Osteocyte (in vitro differentiated cells): ENCODE measurements at places on chromosomes 5 and 9. TPM values are rescaled to one million over a fixed set of nuclear protein-coding genes. Genes with fewer than 3 reads are reported as not detected.

DNA sequence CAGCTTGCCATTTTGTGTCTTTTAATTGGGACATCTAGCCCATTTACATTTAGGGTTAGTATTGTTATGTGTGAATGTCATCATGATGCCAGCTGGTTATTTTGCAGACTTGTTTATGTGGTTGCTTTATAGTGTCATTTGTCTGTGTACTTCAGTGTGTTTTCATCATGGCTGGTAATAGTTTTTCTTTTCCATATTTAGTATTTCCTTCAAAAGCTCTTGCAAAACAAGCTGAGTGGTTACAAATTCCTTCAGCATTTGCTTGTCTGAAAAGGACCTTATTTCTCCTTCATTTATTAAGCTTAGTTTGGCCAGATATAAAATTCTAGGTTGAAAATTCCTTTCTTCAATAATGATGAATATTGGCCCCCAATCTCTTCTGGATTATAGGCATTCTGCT, 28.5 kb upstream of the TNFSF15 start:
- no peak overlapping the region for H3K4me3 ChIP-seq
- H3K27me3 ChIP-seq: no peaks in the 10 kb centered on the region
- peaks cover 6% of the 10 kb centered on the region for H3K36me3 ChIP-seq
- H3K4me1 ChIP-seq: peaks cover 3% of the 10 kb centered on the region
- DNase-seq: no peak

DNA sequence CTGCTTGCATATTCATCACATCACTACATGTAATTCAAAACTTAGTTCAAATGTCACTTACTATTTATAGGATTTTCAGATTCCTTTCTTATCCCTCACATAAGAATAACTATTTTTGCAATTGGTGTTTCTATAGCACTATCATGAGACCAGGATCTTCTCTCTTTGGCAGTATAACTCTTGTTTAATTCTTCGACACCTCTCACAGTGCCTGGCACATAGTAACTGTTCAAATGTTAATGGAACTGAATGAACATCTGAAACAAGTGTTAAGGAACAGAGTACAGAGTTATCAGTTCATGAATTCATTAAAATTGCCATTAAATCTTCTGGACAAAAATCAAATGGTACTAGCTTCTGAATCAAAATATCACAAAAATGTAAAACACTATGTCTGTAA, 40.0 kb downstream of the FBXL17 start:
- H3K4me3 ChIP-seq: no peak overlapping the region
- peaks cover 2% of the 10 kb centered on the region for H3K36me3 ChIP-seq
- peaks cover 4% of the 10 kb centered on the region for H3K4me1 ChIP-seq
- H3K27ac ChIP-seq: no peak overlapping the region
- no peak for DNase-seq
- no peaks in the 10 kb centered on the region for H3K27me3 ChIP-seq

DNA sequence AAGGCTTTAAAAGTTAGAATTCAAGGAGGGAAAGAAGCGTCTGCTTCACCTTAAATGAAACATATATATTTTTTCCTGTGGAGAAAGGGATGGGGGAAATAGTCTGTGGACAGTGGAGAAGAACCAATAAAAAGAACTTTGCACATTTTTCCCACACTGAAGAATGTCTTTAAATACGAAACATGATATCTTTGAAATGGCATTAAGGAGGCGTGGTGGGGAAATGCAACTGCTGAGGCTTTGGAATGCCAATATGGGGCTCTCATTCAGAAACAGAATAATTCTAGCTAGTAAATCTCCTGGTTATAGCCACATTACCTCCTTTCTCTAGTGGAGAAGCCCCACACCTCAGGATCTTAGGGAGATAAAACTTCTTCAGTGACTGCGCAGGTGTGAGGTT, 46.8 kb downstream of the TNC start:
- H3K4me3 ChIP-seq: no peak overlapping the region
- H3K27me3 ChIP-seq: no peaks in the 10 kb centered on the region

Gene CCNH
- 31.1 and 32.6 TPM in 2 replicates for total RNA-seq

Gene STKLD1
- 3.5 and 5.1 TPM in 2 replicates for total RNA-seq

GRCh38 chr5:124847907-124848306, 101.5 kb upstream of the ZNF608 start:
- peaks cover 40% of the 10 kb centered on the region for H3K4me1 ChIP-seq
- H3K4me3 ChIP-seq: no peak overlapping the region
- H3K27me3 ChIP-seq: no peaks in the 10 kb centered on the region
- peaks cover 2% of the 10 kb centered on the region for H3K36me3 ChIP-seq

Gene CYLC2
- not detected in 2 replicates for total RNA-seq

GRCh38 chr5:17829456-17829855, 195.2 kb downstream of the TAF11L14 start:
- H3K27ac ChIP-seq: peak overlapping the region; percentile 93
- peaks cover 69% of the 10 kb centered on the region for H3K4me1 ChIP-seq
- no peak overlapping the region for H3K4me3 ChIP-seq
- DNase-seq: no peak

DNA sequence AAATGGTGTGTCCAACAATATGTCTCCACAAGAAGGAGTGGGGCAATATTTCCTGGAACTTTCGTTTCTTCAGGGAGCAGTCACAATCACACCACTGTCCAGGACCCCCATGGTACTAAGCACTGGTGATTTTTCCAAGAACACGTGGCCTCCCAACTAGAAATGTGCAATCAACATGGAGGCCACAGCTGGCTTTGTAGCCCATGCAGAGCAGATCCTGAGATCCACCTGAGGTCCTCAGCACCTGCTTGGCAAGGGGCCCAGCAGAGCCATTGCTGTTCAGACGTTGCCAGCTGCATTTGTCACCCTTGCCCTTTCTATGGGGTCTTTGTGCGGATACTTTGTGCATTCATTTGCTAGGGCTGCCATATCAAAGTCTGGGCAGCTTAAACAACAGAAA, 334.5 kb upstream of the IRX4 start:
- peak; percentile 64 for DNase-seq
- no peak overlapping the region for H3K27ac ChIP-seq
- H3K4me3 ChIP-seq: no peak overlapping the region
- H3K36me3 ChIP-seq: no peaks in the 10 kb centered on the region
- no peaks in the 10 kb centered on the region for H3K4me1 ChIP-seq

- no peak overlapping the region for H3K4me3 ChIP-seq
- no peaks in the 10 kb centered on the region for H3K36me3 ChIP-seq
- H3K4me1 ChIP-seq: peaks cover 41% of the 10 kb centered on the region
Observed at GRCh38 chr5:53249529-53250200, 140.1 kb upstream of the MOCS2 start.

DNA sequence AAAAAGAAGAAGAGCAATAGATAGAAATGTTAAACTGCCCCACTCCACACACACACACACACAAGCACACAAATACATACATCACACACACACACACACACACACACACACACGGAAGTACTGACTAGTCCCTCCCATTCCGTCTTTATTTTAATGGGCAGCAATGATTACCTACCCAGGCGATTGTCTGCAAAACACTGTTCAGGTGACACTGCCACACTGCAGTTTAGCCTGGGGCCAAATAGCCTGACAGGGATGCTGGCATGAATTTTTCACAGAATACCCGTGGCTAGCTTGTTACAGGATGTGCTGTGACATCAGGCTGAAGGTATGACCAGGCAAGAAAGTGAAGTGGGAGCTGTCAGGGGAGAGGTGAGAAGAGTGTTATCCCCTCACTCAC, 86.9 kb downstream of the FRMD3 start:
- H3K27ac ChIP-seq: no peak overlapping the region
- no peaks in the 10 kb centered on the region for H3K4me1 ChIP-seq

Gene SLC6A3
- not detected in 2 replicates for total RNA-seq

Gene GABRA6
- total RNA-seq: not detected in 2 replicates

GRCh38 chr9:91362051-91362611, 413 bp upstream of the AUH start:
- H3K27ac ChIP-seq: peak overlapping the region; percentile 80
- peak overlapping the region; percentile 81 for H3K4me3 ChIP-seq
- no peaks in the 10 kb centered on the region for H3K36me3 ChIP-seq
- H3K27me3 ChIP-seq: no peaks in the 10 kb centered on the region

- no peak overlapping the region for H3K4me3 ChIP-seq
- peaks cover 2% of the 10 kb centered on the region for H3K36me3 ChIP-seq
- DNase-seq: no peak
- H3K27me3 ChIP-seq: peaks cover 2% of the 10 kb centered on the region
- peaks cover 12% of the 10 kb centered on the region for H3K4me1 ChIP-seq
- H3K27ac ChIP-seq: no peak overlapping the region
Observed at GRCh38 chr5:66209794-66210193, 65.7 kb downstream of the SREK1 start.

- no peak overlapping the region for H3K4me3 ChIP-seq
- no peaks in the 10 kb centered on the region for H3K36me3 ChIP-seq
- H3K27me3 ChIP-seq: peaks cover 4% of the 10 kb centered on the region
Observed at GRCh38 chr5:12901696-12902095, 997.5 kb upstream of the CTNND2 start.

GRCh38 chr9:99490729-99491128, 268.6 kb downstream of the SEC61B start:
- no peaks in the 10 kb centered on the region for H3K27me3 ChIP-seq
- H3K4me1 ChIP-seq: peaks cover 45% of the 10 kb centered on the region
- DNase-seq: no peak
- H3K27ac ChIP-seq: no peak overlapping the region
- no peaks in the 10 kb centered on the region for H3K36me3 ChIP-seq
